ENCODE measurements at places on chromosomes 4 and X. TPM values are rescaled to one million over a fixed set of nuclear protein-coding genes. Genes with fewer than 3 reads are reported as not detected.

GRCh38 chr4:86927843-86928395 lies 6.9 kb upstream of the AFF1 start:
- no peak for DNase-seq

DNA sequence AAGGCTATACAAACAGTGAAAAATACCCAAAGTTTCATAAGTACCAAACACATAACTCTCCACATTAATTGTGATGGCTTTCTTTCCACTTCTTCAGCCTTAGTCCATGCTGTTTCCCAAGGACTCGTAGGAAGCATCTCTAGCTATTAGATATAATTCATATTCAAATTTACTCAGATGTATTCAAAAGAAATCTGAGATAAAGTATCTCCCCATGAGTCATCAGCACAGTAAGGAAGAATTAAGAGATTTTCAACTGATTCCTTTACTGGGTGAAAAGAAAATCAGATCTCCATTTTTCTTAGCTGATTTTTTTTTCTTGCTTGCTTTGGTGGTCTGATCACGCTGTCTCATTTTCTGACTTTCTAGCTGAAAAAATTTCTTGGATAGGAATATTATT lies 71.7 kb downstream of the MID1 start:
- no peak for DNase-seq

DNA sequence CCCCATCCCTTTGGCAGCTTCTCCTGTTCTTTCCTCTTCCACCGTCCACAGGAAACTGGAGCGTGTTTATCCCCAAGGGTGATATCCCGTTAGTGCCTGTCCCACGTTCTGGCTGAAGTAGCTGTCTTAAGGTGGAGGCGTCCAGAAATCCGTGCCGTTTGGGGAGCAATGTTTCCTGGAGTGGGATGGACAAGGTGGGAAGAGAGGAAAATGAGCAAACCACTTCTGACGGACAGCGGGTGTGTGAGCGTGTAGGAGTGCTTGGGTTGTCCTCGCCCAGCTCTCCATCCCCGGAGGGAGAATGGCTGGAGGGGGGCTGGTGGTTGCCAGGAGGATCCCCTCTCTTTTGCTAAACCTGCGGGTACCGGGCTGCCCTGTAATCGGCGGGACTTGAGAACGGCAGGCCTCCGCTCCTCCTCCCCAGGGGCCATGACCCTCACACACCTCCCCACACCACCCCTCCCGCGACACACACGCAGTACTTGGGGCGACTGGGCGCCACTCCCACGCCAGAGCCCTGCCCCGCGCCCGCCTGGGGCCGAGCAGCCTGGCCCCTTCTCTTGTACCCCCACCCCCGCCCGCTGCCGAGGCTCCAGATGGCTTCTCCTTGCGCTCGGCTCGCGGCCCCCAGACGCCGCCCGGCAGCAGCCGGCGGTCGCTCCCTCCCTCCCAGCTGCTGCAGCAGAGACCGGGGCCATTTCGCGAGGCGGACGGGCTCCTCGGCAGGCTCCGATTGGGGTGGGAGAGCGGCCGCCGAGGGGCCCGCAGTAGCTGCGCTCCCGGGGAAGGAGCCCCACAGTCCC lies 13.9 kb upstream of the PRDM8 start:
- DNase-seq = peak; percentile 69

GRCh38 chr4:159425737-159426305 lies 322.9 kb downstream of the RAPGEF2 start:
- no peak for DNase-seq

GRCh38 chr4:26024079-26024478 lies 110.1 kb downstream of the SMIM20 start:
- no peak for DNase-seq

- DNase-seq = no peak
Observed at GRCh38 chr4:165612936-165613335, 234.1 kb downstream of the CPE start.

DNA sequence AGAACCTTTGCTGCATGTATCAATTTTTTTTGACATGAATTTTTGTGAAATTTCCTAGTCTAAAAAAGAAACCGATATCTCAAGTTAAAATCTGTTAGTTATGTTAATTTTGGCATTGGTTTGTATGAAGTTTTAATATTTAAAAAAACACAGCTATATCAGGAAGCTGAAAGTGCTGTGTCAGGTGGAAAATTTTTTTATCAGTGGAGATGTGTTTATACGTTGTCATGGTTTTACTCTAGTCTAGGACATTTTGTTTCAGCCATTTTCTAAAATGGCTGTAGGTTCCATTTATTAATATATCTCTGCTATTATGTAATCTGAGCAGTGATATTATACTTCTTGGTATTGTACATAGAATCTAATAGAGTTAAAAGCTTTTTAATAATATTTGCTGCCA lies 34.2 kb downstream of the OCRL start:
- DNase-seq = no peak

GRCh38 chr4:17875402-17876070 lies 64.8 kb downstream of the NCAPG start:
- DNase-seq = no peak

DNA sequence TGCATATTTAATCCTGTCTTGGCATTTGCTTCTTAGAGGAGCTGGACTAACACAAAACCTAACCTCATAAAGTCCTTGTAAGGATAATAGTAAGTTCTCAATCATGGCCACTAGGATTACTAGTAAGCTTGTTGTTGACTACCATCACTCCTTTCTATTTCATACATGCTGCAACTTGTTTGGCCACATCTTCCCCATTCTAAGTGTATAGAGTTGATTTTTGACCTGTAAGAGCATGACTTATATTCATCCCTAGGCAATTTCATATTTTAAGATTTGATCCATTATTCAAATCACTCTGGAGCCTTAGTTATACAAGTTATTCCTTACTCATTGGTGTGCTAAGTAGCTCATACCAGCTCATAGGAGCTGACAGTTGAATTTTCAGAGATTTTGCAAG lies 109.4 kb downstream of the EFHC2 start:
- DNase-seq = no peak

GRCh38 chr4:24805566-24805965 lies 10.2 kb downstream of the SOD3 start:
- no peak for DNase-seq

GRCh38 chrX:150465326-150465725 lies 102.2 kb downstream of the MAMLD1 start:
- no peak for DNase-seq

GRCh38 chr4:76148142-76148865 lies at the start of gene NUP54:
Gene NUP54, minus strand, starts transcription at chr4:76148397. Its CDS starts 23 bp downstream, at chr4:76148374.
- DNase-seq = peak; percentile 97

DNA sequence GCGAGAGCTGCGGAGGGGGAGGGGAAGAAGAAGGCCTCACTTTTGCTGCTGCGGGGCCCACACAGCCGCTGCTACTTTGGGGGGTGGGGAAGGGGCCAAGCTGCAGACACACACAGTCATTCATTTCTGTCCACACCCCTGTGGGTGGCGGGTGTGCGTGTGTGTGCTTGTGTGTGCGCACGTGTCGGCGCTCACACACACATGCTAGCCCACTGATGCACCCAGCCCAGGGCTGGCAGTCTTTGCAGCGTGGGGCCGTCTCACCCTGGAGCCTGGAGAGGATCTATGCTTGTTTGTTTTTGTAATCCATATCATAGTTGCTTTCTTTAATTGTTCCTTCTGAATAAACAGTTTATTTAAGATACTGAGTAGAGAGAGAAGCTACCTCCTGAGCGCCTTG lies 4.0 kb downstream of the DUSP9 start:
- DNase-seq = no peak

DNA sequence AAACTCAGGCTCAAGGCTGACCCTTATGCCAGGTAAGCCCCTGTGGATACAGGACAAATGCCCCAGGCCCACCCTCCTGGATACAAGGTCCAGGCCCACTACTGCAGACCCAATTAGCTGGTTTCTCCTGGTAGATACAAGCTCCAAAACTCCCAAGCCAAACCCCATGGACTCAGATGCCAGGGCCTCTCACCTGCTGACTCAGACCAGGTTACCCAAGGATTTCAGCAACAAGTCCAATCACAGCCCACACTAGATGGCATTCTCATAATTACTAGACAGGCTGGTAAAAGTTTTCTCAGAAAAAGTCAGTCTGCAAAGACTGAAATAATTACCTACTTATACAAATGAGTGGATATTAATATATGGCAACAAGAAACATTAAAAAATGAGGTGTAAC lies 87.0 kb downstream of the KLF8 start:
- DNase-seq = no peak

GRCh38 chr4:183287677-183288076 lies 32.4 kb downstream of the CLDN22 start:
- no peak for DNase-seq

DNA sequence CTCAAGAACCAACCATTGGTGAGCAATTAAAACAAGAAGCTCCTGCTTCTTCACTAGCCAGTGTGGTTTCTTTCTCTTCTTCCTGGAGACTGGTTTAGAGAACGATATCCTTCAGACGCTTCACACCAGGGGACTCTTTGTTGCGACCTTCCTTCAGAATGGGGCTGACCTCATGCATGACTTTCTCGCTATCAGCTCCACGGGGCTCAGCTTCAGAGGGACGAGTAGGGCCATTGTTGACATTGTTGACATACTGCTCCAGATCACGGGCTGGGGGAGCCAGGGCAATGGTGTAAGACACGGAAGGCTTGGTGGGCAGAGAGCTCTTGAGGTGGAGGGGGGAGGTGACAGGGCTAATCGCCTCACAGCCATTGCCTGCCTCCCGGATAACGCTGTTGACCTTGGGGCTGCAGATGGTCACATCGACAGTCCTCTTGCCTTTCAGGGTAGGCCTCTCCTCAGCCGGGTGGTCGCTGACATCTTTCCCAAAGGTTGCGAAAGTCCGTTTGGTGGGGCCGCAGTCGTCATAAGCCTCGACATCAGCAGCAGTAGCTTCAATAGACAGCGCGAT lies 113.8 kb downstream of the PCDH19 start:
- no peak for DNase-seq

- DNase-seq = no peak
Observed at GRCh38 chrX:148582353-148582752, 81.9 kb downstream of the AFF2 start.

GRCh38 chr4:40856277-40856839 lies 106.6 kb downstream of the NSUN7 start:
- no peak for DNase-seq

GRCh38 chrX:49197543-49198087 lies 2.4 kb downstream of the SYP start:
- no peak for DNase-seq

- no peak for DNase-seq
Observed at GRCh38 chrX:72095370-72095769, 36.3 kb downstream of the RTL5 start.

- no peak for DNase-seq
Observed at GRCh38 chr4:102616636-102617035, 115.5 kb downstream of the NFKB1 start.

GRCh38 chrX:250965-251364 lies 30.2 kb upstream of the PLCXD1 start:
- DNase-seq = no peak

DNA sequence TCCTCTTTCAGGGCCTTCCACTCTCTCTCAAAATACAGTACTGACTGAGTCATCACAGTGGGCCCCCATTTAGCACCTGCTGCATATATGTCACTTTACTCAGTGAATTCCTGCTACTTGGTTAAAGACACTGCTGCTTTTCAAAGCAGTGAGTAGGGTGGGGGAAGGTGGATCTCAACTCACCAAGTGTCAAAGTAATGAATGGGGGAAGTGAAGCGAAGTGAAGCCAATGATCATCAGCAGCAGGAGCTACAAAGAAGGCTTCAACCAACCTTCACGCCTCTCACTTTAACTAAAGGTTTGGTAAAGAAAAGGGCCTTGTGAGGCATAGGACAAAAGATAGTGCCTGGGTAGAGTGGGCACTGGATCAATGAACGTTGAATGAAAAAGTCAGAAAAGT lies 424.1 kb downstream of the SMARCA1 start:
- DNase-seq = no peak

Gene ENOPH1
- 8.2 TPM for total RNA-seq

Gene ATP5ME
- total RNA-seq = 102 TPM

Gene NMU
- not detected for total RNA-seq

Gene ATP2B3
- total RNA-seq = not detected

Gene HPGD
- total RNA-seq = 258 TPM

Gene LINC00632
- 22.8 TPM for total RNA-seq

Gene MAGEA10
- not detected for total RNA-seq

Gene ANK2
- total RNA-seq = 5.3 TPM

Gene PITX2
- 28.9 TPM for total RNA-seq

Gene TXK
- total RNA-seq = 3.9 TPM

Gene HSD17B13
- total RNA-seq = 4.0 TPM

Gene MMRN1
- total RNA-seq = 17.3 TPM

Gene TNIP3
- total RNA-seq = not detected

Gene CC2D2A
- total RNA-seq = 7.3 TPM

Gene ETDB
- not detected for total RNA-seq

Gene MYOZ2
- not detected for total RNA-seq

Gene PLK4
- total RNA-seq = 4.2 TPM

Gene TMEM192
- total RNA-seq = 13.5 TPM

Gene EVC2
- total RNA-seq = 0.70 TPM
